ENCODE measurements at places on chromosomes 16 and 17. TPM values are rescaled to one million over a fixed set of nuclear protein-coding genes. Genes with fewer than 3 reads are reported as not detected.

GRCh38 chr17:61314368-61315078 lies 85.1 kb upstream of the TBX2 start:
- DNase-seq: peak; percentile 82

- peak; percentile 41 for DNase-seq
Observed at GRCh38 chr17:164303-165235, 16.9 kb downstream of the DOC2B start.

DNA sequence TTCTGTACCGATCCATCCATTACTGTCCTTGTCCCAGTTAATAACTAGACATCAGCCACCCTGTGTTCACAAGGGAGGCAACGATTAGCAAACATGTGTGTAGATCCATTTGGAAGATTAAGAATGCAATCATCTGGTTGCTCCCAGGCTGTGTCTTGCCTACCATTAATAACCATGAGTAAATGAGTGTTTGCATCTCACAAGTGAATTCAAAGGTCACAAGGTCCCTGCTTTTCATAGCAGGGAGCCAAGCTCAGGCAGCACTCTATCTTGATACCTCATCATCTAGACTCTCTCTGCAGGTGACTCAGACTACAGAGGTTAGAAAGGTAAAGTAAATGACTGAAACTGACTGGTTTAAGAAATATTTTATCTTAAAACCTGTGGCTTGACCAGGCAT lies 25.3 kb downstream of the VWA3A start:
- DNase-seq: peak; percentile 73

The PDILT gene
- not detected for total RNA-seq

The GLIS2 gene
- 1.1 TPM for total RNA-seq

The PIPOX gene
- 0.71 TPM for total RNA-seq

All from M059J (cell line).